ENCODE measurements at places on chromosomes 13 and 19.

- DNase-seq: no peak
These were observed at the start of gene GNG8 for GRCh38 chr19:46635920-46636761. Gene GNG8, minus strand, starts transcription at chr19:46636202. Its CDS starts 1,520 bp downstream, at chr19:46634682.

- DNase-seq: no peak
These were observed 180.6 kb downstream of the KDM4B start for GRCh38 chr19:5149508-5149907.

DNA sequence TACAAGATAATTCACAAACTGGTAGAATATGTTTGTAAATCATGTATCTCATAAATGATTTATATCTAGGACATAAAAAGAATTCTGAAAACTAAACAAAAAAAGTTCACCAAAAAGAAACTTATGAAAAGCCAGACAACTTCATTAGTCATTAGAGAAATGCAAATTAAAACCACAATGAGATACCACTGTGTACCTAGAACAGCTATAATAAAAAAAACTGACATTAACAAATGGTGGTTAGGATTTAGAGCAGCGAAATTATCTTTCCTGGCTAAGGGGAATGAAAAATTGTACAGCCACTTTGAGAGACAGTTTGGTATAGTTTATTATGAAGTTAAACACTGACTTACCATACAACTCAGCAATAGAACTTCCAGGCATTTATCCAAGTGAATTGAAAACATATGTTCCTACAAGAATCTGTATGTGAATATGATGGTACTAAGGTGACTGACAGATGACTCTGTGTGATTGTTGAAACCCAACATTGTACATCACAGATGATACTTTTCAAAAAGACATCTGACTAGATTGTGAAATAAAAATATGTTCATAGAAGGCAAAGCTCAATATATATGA lies 41.8 kb downstream of the UGGT2 start:
- DNase-seq: no peak

DNA sequence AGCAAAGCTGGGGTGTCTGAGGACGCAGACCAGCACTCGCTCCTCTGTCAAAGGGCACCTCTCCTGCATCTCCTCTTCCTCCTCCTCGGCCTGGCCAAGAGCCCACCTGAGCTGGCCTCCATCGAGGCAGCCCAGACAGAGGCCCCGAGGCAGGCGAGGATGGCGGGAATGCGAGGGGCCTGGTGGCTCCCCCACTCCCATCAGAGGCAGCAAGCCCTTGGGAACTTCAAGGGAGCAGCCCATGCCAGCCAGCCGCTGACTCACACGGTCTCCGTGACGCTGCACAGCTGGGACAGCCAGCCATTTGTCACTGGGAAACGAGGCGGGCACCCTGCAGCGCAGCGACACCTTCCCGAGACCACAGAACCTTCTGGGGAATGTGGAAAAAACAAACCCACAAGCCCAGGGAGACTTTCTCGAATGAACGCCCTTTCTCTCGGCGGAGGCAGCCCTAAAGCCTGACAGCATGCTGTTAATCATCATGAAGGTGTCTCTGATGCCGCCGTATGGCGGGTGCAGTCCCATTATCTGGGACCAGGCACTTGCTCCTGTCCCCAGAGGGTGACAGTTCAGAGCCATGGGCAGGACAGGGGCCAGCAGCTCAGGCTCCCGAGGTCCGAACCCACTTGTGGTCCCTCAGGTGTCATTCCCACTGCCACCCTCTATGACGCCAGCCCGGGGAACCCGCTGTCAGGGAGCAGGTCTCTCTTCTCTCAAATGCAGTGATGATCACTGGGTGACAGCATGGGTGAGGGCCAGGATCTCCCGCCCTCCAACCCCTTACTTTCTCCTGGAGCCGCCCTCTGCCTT lies 53.0 kb downstream of the PEPD start:
- DNase-seq: no peak

DNA sequence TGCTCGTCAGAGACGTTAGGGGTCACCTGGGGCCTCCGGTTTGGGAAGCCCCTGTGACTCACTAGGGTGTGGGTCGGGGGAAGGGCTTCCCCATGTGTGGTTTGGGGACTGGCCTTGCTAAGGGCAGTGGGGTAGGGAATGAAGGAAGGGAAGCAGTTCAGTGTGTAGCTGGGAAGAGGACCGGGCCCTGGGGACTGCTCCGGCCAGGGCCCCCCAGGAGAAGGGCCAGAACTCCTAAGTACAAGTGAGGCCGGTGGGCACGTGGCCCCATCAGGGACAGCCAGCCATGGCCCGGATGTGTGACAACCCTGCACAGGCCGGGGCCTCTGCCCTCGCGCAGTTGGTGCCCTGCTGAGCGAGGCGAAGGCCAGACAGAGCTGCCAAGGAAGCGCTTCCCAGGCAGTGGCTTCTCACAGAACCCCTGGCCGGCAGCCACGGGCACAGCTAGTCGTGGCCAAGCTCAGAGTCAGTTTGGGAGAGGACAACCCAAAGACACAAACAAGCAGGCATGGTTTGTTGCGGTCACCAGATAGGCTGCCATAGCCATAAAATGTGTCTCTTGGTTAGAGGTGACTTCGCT lies 25.7 kb downstream of the TEX29 start:
- peak; percentile 54 for DNase-seq

DNA sequence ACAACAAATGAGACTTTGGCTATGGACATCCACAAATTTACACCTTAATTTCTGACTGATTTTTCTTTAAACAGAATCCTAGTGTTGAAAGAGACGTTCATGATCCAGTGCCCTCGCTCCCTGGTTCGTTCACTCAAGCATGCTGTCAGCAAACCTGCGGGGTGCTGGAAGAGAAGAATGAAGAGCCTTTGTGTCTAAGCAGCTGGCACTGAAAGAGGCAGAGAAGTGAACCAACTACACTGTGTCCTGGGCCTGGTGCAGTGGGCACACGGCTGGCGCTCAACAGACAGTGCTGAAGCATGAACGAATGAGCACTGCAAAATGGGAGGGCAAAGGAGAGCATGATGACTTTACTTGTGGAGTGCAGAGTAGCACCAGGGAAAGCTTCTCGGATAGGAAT lies 46.8 kb downstream of the MIPEP start:
- no peak for DNase-seq

DNA sequence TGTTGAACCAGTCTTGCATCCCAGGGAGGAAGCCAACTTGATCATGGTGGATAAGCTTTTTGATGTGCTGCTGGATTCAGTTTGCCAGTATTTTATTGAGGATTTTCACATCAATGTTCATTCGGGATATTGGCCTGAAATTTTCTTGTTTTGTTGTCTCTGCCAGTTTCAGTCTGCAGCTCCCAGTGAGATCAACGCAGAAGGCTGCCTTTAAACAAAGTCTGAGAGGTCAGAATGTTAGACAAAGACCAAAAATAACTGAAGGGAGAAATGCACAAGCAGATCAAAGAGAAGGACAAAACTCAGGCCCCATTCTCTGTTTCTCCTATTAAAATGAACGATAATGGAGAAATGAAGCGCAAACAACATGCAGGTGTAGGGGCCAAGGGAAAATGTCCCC lies 170.4 kb downstream of the NHLRC3 start:
- DNase-seq: no peak

DNA sequence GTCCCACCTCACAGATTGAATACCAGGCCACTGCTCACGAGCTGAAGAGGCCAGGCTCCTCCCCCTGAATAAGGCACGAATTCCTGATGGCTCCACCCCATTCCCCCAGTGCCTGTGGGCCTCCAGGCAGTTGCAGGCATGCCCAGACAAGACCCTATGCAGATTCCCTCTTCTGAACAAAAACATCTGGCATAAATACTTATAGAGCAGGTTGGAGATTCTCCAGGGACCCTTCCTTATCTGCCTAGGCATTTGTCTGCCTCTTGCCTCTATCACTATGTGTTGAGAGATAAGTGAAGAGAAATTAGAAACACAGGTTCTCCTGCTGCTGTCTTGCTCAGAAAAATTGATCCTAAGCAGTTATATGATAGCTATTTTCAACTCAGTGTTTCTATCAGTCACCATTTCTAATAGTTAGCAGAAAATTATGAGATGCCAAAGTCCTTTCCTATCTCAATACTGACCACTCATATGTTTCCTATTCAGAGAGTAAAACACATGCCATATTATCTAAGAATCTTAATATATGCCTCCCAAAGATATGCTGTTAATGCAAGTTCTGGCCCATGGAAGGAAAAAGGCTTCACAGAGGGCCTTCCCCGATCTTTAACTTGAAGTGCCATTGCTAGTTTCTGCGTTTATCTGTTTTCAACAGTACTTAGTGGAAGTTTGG lies 364.0 kb downstream of the KCTD12 start:
- no peak for DNase-seq

GRCh38 chr13:59837101-59837500 lies 326.6 kb downstream of the DIAPH3 start:
- DNase-seq: no peak

GRCh38 chr19:44356383-44357111 lies at the start of gene ZNF112:
Gene ZNF112, minus strand, starts transcription at chr19:44356680. Its CDS starts 16,141 bp downstream, at chr19:44340539.
- DNase-seq: peak; percentile 83

DNA sequence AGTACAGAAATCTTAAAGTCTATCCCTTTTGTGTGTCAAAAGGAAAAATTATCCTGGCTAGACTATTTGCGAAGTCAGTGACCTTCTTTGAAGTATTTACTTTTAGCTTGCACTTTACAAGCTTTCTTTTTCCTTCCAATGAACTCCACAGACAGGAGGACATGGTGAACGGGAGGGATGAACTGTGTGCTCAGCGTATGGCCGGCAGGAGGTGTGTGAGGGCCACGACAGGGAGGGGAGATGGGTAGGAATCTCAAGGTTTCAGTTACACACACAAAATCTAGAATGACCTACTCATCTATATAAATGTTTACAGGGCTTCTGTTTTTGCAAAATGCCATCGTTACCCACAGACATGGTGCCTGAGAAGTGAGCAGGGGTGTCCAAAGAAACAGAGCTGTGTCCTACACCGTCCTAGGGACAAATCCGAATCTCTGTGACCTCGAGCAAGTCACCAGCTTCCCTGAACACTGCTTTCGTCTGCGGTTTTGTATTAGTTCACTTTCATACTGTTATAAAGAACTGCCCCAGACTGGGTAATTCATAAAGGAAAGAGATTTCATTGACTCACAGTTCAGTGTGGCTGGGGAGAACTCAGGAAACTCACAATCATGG lies 537.2 kb downstream of the LIG4 start:
- DNase-seq: no peak

All from left ventricle myocardium inferior (tissue), 1 donor.